Temporal lobe (tissue), 4 donors: ENCODE measurements at places on chromosomes 1 and 21. TPM values are rescaled to one million over a fixed set of nuclear protein-coding genes. Genes with fewer than 3 reads are reported as not detected.

Gene TSPEAR
- total RNA-seq = not detected

Gene ELAPOR1
- total RNA-seq = 15.0 TPM

Gene S100A7A
- total RNA-seq = not detected

Gene F5
- total RNA-seq = under 0.01 TPM

Gene APH1A
- total RNA-seq = 44.0 TPM

Gene RIMKLA
- total RNA-seq = 20.9 TPM

Gene KANK4
- 0.74 TPM for total RNA-seq

Gene TMEM39B
- 3.2 TPM for total RNA-seq

Gene HES2
- not detected for total RNA-seq

Gene KMO
- 0.25 TPM for total RNA-seq
